ENCODE measurements at places on chromosomes 5 and 9. TPM values are rescaled to one million over a fixed set of nuclear protein-coding genes. Genes with fewer than 3 reads are reported as not detected.

The GARIN3 gene
- total RNA-seq, result not detected

The NINJ1 gene
- total RNA-seq, result 56.8 TPM

The SH3PXD2B gene
- total RNA-seq, result 26.4 TPM

The GLDC gene
- total RNA-seq, result not detected

The NOXA1 gene
- 28.2 TPM for total RNA-seq

DNA sequence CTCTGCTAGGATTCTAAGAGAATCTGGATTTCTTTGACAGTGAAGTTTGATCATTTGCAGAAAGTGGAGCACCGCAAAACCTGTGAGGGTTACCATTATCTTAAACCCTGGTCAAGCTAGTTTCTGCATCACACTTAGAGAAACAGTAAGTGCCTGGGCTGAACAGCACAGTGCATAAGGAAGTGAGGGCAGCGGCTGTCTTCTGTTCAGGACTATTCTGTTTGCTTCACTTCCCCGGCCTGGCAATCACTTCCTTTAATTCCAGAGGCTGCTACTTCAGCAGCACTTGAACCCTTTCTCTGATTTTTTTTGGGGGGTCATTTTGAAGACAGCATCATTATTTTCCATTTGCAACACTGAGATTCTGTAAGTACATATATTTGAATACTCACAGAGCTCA lies 32.0 kb downstream of the SEMA6A start:
- no peaks in the 10 kb centered on the region for H3K36me3 ChIP-seq
- no peak overlapping the region for H3K4me3 ChIP-seq
- no peaks in the 10 kb centered on the region for H3K27me3 ChIP-seq

- no peak overlapping the region for H3K4me3 ChIP-seq
- no peak overlapping the region for H3K27ac ChIP-seq
- no peaks in the 10 kb centered on the region for H3K27me3 ChIP-seq
- no peaks in the 10 kb centered on the region for H3K36me3 ChIP-seq
- no peaks in the 10 kb centered on the region for H3K4me1 ChIP-seq
These were observed 718.2 kb downstream of the SEMA5A start for GRCh38 chr5:8827696-8828095.

DNA sequence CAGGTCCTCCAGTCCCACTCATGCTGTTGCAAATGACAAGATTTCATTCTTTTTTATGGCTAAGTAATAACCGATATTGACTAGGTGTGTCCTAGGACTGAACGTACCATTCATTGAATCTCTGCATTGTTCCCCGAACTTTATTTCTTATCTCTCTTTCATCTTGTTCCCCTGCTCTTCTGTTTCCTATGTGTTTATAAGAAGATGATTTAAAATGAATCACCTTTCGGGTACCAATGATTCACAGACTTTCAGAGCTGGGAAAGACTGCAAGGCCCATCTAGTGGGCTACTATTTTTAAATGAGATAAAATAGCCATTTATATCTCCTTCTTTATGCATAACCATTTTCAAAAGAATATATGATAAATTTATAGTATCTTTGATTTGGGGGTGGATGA lies 133.0 kb downstream of the CDH18 start:
- H3K27me3 ChIP-seq, result no peaks in the 10 kb centered on the region
- H3K4me1 ChIP-seq, result no peaks in the 10 kb centered on the region
- DNase-seq, result no peak
- no peak overlapping the region for H3K4me3 ChIP-seq

- H3K27me3 ChIP-seq, result no peaks in the 10 kb centered on the region
- H3K27ac ChIP-seq, result no peak overlapping the region
- H3K4me3 ChIP-seq, result no peak overlapping the region
- no peaks in the 10 kb centered on the region for H3K36me3 ChIP-seq
- no peaks in the 10 kb centered on the region for H3K4me1 ChIP-seq
- DNase-seq, result no peak
These were observed 88.0 kb downstream of the PDZD2 start for GRCh38 chr5:31726952-31727351.

GRCh38 chr5:148201151-148201550 lies 1.7 kb upstream of the SPINK6 start:
- no peak overlapping the region for H3K27ac ChIP-seq
- no peaks in the 10 kb centered on the region for H3K4me1 ChIP-seq
- H3K27me3 ChIP-seq, result no peaks in the 10 kb centered on the region
- no peak for DNase-seq
- no peak overlapping the region for H3K4me3 ChIP-seq

DNA sequence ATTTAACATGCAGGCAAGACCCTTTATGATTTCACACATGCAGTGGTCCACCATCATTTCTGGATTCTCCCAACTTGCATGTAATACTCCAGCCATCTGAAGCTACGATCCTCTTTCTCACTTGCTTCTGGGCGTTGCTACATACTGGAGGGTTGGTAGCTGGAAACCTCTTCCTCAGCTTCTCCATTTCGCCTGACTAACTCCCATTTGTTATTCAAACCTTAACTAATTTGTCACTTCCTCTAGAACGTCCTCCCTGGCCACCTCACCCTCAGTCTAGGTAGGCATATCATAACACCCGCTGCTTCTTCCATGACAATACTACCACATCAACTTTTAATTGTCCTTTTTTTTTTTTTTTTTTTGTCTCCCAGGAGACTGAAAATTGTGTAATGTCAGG lies 72.6 kb upstream of the EQTN start:
- H3K4me3 ChIP-seq, result no peak overlapping the region
- no peaks in the 10 kb centered on the region for H3K27me3 ChIP-seq
- H3K36me3 ChIP-seq, result no peaks in the 10 kb centered on the region
- DNase-seq, result peak; percentile 46
- H3K4me1 ChIP-seq, result peaks cover 12% of the 10 kb centered on the region

DNA sequence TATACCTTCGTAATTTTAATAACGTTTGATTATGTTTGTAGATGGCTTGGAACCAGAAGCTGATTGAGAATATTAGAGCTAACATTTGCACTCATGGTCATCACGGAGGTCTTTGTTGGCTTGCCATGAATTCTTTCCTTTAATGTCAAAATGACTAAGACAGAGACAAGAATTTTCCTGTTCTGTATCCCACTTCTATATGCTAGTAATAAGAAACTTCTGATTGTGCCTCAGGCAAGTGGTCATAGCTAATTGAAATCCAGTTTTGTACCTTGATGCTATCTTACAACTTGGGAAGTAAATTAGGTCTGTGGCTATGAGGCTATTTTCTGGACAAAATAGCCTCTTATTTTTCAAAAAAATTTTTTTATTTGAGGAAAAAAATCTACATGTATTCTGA lies 167.6 kb downstream of the RANBP17 start:
- DNase-seq, result no peak
- no peak overlapping the region for H3K4me3 ChIP-seq
- H3K36me3 ChIP-seq, result no peaks in the 10 kb centered on the region
- no peaks in the 10 kb centered on the region for H3K4me1 ChIP-seq
- no peaks in the 10 kb centered on the region for H3K27me3 ChIP-seq

- no peak for DNase-seq
- no peaks in the 10 kb centered on the region for H3K4me1 ChIP-seq
- H3K36me3 ChIP-seq, result no peaks in the 10 kb centered on the region
- H3K27me3 ChIP-seq, result no peaks in the 10 kb centered on the region
These were observed 28.9 kb downstream of the TMEM167A start for GRCh38 chr5:83048277-83048676.

DNA sequence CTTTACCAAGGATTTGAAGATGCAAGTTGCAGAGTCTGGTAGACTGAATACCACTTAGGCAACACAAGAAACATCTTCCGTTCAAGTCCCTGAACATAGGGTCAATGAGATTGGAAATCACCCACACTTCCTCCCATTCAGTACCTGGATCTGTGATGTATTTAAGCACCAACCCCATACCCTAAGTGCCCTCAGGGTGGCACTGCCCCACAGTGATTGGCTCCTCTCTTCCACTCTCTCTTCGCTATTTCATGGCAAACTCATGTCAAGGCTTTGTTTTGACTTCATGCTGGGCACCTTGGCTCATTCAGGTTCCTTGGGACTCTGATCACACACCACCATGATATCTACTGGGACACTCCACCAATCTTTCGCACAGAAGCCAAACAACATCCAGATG lies 53.7 kb downstream of the GGTA1 start:
- H3K4me3 ChIP-seq, result no peak overlapping the region
- H3K36me3 ChIP-seq, result no peaks in the 10 kb centered on the region
- no peaks in the 10 kb centered on the region for H3K27me3 ChIP-seq
- no peaks in the 10 kb centered on the region for H3K4me1 ChIP-seq
- no peak for DNase-seq
- no peak overlapping the region for H3K27ac ChIP-seq

DNA sequence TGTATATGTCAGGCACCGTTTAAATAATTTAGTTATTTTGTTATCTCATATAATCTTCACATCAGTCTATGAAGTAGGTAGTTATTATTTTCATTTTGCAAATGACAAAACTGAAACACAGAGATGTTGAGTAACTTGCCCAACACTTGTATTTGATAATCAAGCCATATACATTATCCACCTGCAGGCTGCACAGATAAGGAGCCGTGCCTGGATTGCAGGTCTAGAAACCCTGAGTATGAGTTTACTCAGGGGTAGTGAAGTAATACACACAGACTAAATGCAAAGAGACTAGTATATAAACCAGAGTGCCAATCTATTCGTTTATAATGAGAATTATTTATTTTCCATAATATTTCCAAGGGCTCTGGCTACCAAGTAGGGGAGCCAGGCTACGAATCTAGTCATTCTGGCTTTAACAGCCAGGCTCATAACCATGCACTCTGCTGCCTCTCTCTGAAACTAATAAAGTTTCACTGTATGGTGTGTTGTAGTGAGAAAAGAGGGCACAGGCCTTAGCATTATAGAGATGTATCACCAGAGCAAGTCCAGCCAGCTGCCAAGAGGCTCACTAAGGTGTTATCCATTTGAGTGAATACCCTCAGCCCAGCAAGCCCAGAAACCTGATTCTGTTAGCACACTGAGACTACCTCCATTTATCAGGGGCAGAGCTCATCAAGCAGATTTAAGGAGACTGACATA lies 4.5 kb downstream of the HEMGN start:
- no peak for DNase-seq
- H3K27ac ChIP-seq, result no peak overlapping the region
- H3K27me3 ChIP-seq, result no peaks in the 10 kb centered on the region
- H3K36me3 ChIP-seq, result no peaks in the 10 kb centered on the region
- no peak overlapping the region for H3K4me3 ChIP-seq

DNA sequence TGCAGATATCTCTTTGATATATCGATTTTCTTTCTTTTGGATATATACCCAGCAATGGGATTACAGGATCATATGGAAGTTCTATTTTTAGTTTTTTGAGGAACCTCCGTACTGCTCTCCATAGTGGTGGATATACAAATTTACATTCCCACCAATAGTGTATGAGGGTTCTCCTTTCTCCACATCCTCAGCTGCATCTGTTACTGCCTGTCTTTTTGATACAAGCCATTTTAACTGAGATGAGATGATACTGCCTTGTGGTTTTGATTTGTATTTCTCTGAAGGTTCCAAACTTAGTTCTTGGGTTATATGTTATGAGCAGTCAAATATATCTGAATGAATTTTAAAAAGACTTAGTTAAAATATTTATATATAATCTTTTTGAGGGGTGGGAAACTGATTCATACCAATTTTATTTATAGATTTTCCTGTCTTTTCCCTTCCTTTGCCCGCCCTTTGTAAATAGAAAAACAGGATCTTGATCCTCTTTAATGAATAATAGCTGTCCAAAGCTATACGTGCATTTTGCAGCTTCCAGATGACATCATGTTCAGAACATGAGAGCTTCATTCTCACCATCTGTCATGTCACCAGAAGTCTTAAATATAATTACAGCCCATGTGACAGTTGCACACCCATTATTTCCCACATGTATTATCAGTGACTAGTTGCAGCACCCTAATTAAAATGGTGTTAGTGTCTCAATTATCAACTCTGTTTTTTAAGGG lies 6.2 kb upstream of the ARHGEF28 start:
- no peak overlapping the region for H3K27ac ChIP-seq
- H3K27me3 ChIP-seq, result no peaks in the 10 kb centered on the region
- H3K4me3 ChIP-seq, result no peak overlapping the region
- DNase-seq, result no peak

DNA sequence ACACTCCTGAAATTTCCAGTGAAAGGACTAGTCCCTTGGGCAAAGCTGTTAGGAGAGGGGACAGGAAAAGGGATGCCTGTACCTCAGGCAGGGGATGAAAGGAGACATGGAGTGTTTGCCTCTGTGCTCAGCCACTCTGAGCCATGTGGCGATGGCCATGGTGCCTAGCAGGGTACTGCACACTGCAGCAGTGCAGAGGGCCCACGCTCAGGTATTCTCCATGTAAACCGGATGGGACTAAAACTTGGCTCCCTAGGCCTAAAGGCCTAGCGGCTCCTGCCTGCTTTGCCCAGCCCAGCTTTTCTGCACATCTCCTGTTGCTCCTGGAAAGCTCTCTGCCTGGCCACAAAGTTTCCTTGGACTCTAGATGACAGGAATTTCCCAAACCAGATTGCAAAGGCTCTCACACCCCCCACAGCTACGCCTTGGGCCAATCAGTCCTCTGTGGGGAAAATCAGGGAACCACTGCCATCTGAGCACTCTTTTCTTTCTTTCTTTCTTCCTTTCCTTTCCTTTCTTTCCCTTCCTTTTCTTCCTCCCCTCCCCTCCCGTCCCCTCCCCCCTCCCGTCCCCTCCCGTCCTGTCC lies 44.3 kb downstream of the HABP4 start:
- H3K27me3 ChIP-seq, result no peaks in the 10 kb centered on the region
- H3K4me1 ChIP-seq, result no peaks in the 10 kb centered on the region
- no peak overlapping the region for H3K27ac ChIP-seq
- peaks cover 31% of the 10 kb centered on the region for H3K36me3 ChIP-seq
- H3K4me3 ChIP-seq, result no peak overlapping the region

DNA sequence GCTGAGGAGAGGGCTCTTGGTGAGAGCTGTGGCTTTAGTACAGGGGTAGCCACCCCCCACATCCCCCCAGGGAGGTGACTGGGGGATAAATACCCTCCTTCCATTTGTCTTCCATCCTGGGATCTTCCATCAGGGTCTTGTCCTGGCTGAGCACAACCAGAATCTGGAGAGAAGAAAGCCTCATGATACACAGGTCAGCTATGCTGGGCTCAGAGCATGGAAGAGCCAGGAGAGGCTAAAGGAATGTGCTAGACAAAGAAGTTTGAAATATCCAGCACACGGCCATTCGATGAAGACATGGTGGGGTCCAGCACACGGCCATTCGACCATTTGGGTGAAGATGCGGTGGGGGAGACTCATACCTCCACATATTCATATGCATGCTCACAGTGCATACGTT lies 30.0 kb downstream of the ROPN1L start:
- H3K36me3 ChIP-seq, result no peaks in the 10 kb centered on the region
- no peak overlapping the region for H3K4me3 ChIP-seq
- DNase-seq, result no peak

DNA sequence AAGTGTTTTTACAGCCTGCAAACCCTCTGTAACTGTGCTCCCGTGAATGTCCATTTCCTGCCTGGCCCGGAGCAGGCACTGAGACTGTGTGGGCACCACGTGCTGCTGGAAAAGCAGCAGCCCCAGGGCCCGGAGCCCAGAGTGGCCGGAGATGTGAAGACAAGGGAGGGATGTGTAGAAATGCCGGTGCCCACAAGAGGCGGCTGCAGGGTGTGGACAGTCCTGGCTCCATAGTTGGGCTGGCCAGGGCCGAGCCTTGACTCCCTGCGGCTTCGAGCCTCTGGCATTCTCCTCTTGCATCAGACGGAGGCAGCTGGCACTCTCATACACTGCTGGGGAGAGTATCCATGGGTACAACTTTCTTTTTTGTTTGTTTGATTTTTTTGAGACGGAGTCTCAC lies 13.2 kb upstream of the GFPT2 start:
- H3K4me3 ChIP-seq, result no peak overlapping the region
- H3K27me3 ChIP-seq, result no peaks in the 10 kb centered on the region
- no peak overlapping the region for H3K27ac ChIP-seq
- no peak for DNase-seq

Data from Peyer's patch (tissue), 4 donors.